SJSA1 (cell line): ENCODE measurements at places on chromosomes 16 and 17.

- DNase-seq = no peak
Measured at GRCh38 chr17:2027528-2028233, 2.3 kb upstream of the DPH1 start.

- peak; percentile 80 for DNase-seq
Measured at GRCh38 chr17:2053380-2054261, 1.3 kb upstream of the HIC1 start.

GRCh38 chr16:35198223-35199199, 1739.1 kb downstream of the TP53TG3F start:
- DNase-seq = no peak

- no peak for DNase-seq
Measured at GRCh38 chr17:51150932-51151331, 2.4 kb upstream of the NME1 start.

DNA sequence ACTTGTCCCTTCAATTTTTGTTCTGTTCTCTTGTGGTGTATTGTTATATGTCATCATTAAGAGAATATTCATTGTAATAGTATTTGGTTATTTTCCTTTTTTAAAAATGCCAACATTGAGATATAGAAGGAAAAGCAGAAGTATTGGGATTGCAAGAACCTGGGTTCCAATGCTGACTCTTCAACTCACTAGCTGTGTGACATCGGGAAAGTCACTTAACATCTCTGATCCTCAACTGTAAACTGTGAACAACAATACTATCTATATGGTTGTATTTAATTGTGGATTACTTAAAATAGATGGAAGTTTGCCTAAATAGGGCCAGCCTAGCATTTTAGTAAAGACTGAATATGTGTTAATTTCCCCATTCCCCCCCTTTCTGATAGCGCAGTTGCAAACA, 55.8 kb downstream of the TMEM186 start:
- DNase-seq = no peak

- DNase-seq = no peak
Measured at GRCh38 chr16:10833271-10833670, 14.7 kb upstream of the TVP23A start.

DNA sequence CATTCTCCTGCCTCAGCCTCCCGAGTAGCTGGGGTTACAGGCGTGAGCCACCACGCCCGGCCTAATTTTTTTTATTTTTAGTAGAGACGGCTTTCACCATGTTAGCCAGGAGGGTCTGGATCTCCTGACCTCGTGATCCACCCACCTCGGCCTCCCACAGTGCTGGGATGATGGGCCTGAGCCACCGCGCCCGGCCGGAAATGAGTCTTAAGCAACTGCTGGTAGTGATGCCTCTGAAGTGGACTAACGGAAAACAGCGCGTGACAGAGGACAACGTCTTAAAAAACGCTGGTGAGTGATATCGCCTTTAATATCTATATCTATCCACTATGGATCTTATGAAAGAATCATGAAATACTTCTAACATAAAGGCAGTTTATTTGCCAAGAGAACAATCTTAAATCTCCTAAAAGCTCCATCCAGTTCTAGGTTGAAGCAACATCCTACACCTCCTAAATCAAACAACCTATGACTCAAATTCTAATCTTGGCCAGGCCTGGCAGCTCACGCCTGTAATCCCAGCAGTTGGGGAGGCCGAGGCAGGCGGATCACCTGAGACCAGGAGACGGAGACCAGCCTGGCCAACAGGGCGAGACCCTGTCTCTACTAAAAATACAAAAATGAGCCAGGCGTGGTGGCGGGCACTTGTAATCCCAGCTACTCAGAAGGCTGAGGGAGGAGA, 69.8 kb downstream of the NXN start:
- DNase-seq = no peak

DNA sequence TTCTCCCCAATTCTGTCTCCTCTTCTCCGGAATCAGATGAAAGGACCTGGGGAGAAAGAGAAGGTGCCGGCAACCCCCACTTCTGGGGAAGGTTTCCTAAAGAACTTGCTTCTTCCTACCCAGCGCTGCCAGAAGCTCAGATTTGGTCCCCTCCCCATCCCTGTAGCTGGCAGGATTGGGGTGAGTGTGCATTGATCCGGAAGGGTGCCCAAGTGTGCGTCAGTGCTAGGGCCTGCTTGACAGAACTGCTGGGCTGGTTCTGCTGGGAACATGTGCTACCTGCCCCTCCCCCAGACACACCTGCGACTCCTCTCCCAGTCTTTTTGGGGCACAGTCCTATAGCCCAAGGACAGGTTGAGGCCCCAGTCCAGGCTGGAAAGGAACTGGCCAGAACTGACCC, 3.3 kb downstream of the ARL4D start:
- no peak for DNase-seq
